ENCODE measurements at places on chromosomes 13 and 19.

DNA sequence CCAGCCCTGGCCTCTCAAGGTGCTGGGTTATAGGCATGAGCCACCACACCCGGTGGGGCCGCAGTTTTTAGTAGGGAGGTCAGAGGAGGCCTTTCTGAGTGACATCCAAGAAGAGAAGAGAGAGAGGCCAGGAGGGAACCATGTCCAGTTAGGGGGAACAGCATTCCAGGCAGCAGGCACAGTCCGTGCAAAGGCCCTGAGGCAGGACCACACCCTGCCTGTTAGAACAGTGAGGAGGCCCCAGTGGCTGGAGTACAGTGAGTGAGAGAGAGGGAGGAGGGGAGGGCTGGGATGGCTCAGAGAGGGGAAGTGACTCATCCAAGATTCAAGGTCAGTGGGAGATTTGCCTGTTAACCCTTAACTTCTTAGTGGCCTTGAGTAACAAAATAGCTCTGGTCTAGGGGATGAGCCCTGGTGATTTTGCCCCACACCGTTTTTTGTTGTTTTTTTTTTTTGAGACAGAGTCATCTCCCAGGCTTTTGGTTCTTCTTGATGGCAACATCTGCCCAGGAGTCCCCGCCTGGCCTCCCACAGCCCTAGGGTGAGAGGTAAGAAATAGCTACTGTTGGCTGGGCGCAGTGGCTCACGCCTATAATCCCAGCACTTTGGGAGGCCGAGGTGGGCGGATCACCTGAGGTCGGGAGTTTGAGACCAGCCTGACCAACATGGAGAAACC is 2.7 kb upstream of the PLIN3 start:
- H3K27ac ChIP-seq: peak overlapping the region; percentile 54
- H3K36me3 ChIP-seq: no peaks in the 10 kb centered on the region
- H3K4me1 ChIP-seq: peaks cover 45% of the 10 kb centered on the region
- no peak overlapping the region for H3K4me3 ChIP-seq

DNA sequence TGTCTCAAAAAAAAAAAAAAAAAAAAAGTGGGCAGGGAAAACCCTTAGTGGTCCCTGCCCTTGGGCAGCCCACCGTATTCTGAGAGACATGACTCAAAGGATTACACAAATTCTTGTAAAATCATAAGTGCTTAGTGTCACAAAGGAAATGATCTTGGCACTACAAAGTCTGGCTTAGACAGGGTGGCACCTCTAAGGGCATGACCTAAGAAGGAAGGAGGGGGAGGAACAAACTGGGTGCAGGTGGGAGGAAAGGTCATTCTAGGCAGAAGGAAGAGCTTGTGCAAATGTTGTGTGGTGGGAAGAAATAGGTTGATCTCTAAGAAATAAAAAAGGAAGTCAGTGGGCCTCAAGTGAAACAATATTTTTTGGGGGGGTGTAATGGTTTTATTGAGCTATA is 10.4 kb downstream of the PNPLA6 start:
- peaks cover 17% of the 10 kb centered on the region for H3K36me3 ChIP-seq
- peak overlapping the region; percentile 50 for H3K27ac ChIP-seq
- no peak overlapping the region for H3K4me3 ChIP-seq
- no peak for DNase-seq
- peaks cover 12% of the 10 kb centered on the region for H3K4me1 ChIP-seq

GRCh38 chr19:37946132-37946531 is 39.1 kb downstream of the SIPA1L3 start:
- H3K27ac ChIP-seq: no peak overlapping the region
- H3K27me3 ChIP-seq: no peaks in the 10 kb centered on the region
- no peak for DNase-seq
- H3K36me3 ChIP-seq: no peaks in the 10 kb centered on the region
- H3K4me1 ChIP-seq: peaks cover 12% of the 10 kb centered on the region

GRCh38 chr19:19185853-19186740 is 5.9 kb downstream of the BORCS8 start:
- H3K36me3 ChIP-seq: peaks cover 62% of the 10 kb centered on the region
- no peaks in the 10 kb centered on the region for H3K27me3 ChIP-seq
- H3K27ac ChIP-seq: no peak overlapping the region
- peaks cover 29% of the 10 kb centered on the region for H3K4me1 ChIP-seq

DNA sequence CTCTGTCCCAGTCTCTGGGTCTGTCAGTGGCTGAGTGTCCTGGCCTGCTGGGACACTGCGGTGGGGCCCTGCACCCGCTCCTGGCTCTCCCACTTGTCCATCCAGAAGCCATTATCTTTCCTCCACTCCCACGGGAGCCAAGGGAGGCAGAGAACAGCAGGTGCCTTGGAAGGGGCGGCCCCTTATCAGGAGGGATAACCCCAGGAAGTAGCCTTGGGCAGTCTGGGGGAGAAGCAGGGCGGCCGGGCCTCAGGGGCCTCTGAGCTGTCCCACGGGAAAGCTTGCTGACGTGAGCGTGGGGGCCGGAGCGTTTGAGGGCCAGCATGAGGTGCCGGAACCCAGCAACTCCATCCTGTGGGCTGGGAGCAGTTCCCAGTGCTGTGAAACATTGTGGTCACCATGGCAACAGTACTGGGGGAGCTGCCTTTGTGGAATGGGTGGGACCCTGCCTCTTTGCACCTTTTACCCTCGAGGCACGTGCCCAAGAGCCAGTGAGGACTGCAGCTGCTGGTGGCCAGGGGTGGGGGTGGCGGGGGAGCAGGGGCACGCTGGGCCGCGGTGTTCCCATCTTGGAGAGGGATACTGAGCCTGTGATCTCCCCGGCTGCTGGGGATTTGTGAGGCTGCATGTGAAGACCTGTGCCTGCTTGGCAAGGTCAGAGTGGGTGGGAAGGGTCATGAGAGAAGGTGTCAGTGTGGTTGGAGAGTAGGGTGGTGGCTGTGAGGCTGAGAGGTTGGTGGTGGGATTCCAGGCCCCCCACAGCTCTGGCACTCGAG is 20.9 kb downstream of the KLHL26 start:
- no peak overlapping the region for H3K4me3 ChIP-seq
- no peak for DNase-seq
- peaks cover 6% of the 10 kb centered on the region for H3K4me1 ChIP-seq
- H3K36me3 ChIP-seq: no peaks in the 10 kb centered on the region
- H3K27ac ChIP-seq: peak overlapping the region; percentile 65

GRCh38 chr13:28204043-28204442 is 65.7 kb downstream of the PAN3 start:
- H3K36me3 ChIP-seq: no peaks in the 10 kb centered on the region
- no peak overlapping the region for H3K4me3 ChIP-seq
- no peak for DNase-seq
- H3K27ac ChIP-seq: no peak overlapping the region
- H3K4me1 ChIP-seq: no peaks in the 10 kb centered on the region

GRCh38 chr19:35673121-35673804 is 6.9 kb downstream of the UPK1A start:
- peaks cover 7% of the 10 kb centered on the region for H3K27me3 ChIP-seq
- H3K4me3 ChIP-seq: peak overlapping the region; percentile 62
- H3K4me1 ChIP-seq: peaks cover 5% of the 10 kb centered on the region

GRCh38 chr13:109626386-109627171 is 159.8 kb downstream of the IRS2 start:
- H3K4me3 ChIP-seq: no peak overlapping the region
- H3K27me3 ChIP-seq: no peaks in the 10 kb centered on the region
- no peak overlapping the region for H3K27ac ChIP-seq
- no peaks in the 10 kb centered on the region for H3K36me3 ChIP-seq
- H3K4me1 ChIP-seq: peaks cover 8% of the 10 kb centered on the region

- H3K27ac ChIP-seq: peak overlapping the region; percentile 98
- peak overlapping the region; percentile 97 for H3K4me3 ChIP-seq
- DNase-seq: no peak
- H3K27me3 ChIP-seq: no peaks in the 10 kb centered on the region
- H3K4me1 ChIP-seq: peaks cover 23% of the 10 kb centered on the region
- peaks cover 5% of the 10 kb centered on the region for H3K36me3 ChIP-seq
Observed at GRCh38 chr19:14004619-14005348, 1.3 kb downstream of the RFX1 start.

GRCh38 chr13:91652404-91653301 is 254.2 kb downstream of the GPC5 start:
- no peak overlapping the region for H3K4me3 ChIP-seq
- no peaks in the 10 kb centered on the region for H3K27me3 ChIP-seq
- H3K36me3 ChIP-seq: no peaks in the 10 kb centered on the region

- no peak for DNase-seq
- no peak within 1 kb of the TSS for H3K4me3 ChIP-seq
- H3K27me3 ChIP-seq: no peaks in the 10 kb centered on the region
- no peaks in the 10 kb centered on the region for H3K4me1 ChIP-seq
- no peaks in the 10 kb centered on the region for H3K36me3 ChIP-seq
Observed at GRCh38 chr13:103066079-103066780, at the start of gene SLC10A2. Gene SLC10A2, minus strand, starts transcription at chr13:103066417. Its CDS starts 168 bp downstream, at chr13:103066249.

DNA sequence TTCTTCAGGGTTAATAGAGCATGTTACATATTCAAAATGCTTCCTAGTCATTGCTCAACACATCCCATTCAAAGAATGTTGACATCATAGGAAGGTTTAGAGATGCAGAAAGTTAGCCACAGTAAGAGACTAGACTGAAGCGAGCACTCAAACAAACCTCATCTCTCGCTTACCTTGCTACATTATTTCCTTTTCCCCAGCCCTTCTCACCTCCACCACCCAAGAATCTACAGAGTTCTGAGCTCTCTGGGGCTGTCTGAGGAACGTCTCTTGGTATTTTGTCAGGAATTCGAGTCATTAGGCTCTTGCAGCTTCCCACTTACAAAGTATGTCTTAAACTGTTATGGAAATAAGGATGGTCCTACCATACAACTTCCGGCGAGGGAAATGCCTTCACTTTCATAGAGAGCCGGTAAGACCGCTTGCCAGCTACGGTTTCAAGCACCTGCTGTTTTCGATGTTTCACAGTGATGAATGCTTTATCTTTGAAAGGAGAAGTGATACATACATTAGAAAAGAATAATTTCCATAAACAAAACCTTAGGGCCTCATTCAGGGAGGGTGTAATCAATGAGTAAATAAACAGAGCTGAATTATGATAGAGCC is 65.1 kb downstream of the FLT1 start:
- no peaks in the 10 kb centered on the region for H3K4me1 ChIP-seq
- no peak for DNase-seq
- H3K27me3 ChIP-seq: no peaks in the 10 kb centered on the region
- H3K27ac ChIP-seq: no peak overlapping the region
- no peaks in the 10 kb centered on the region for H3K36me3 ChIP-seq

DNA sequence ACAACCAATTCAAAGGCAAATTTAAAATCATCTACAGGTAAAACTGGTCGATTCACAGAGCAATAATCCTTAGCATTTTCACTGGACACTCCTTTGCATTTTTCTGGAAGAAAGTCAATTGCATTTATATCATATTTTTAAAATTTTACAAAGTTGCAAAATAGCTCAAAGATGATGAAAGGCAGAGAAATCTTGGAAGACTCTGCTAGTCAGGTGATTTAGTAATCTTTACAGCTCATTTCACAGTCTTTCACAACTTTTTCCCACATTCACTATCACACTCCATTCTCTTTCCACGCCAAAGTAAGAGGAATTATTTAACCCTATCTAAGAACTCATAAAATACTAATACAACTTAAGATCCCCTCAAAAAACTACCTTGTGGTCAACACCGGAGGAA is 1063.8 kb downstream of the EFNB2 start:
- H3K4me1 ChIP-seq: no peaks in the 10 kb centered on the region
- no peaks in the 10 kb centered on the region for H3K36me3 ChIP-seq
- no peak for DNase-seq
- no peak overlapping the region for H3K27ac ChIP-seq

- H3K27me3 ChIP-seq: no peaks in the 10 kb centered on the region
- no peak overlapping the region for H3K4me3 ChIP-seq
- no peak for DNase-seq
Observed at GRCh38 chr19:50488389-50489194, 11.9 kb upstream of the GARIN5A start.

GRCh38 chr19:46058778-46059177 is 18.0 kb upstream of the IGFL4 start:
- no peaks in the 10 kb centered on the region for H3K4me1 ChIP-seq
- H3K4me3 ChIP-seq: no peak overlapping the region
- no peaks in the 10 kb centered on the region for H3K27me3 ChIP-seq
- H3K36me3 ChIP-seq: no peaks in the 10 kb centered on the region

GRCh38 chr13:18992791-18993190 is 188.8 kb downstream of the TUBA3C start:
- no peak overlapping the region for H3K4me3 ChIP-seq
- no peak overlapping the region for H3K27ac ChIP-seq
- no peaks in the 10 kb centered on the region for H3K4me1 ChIP-seq

DNA sequence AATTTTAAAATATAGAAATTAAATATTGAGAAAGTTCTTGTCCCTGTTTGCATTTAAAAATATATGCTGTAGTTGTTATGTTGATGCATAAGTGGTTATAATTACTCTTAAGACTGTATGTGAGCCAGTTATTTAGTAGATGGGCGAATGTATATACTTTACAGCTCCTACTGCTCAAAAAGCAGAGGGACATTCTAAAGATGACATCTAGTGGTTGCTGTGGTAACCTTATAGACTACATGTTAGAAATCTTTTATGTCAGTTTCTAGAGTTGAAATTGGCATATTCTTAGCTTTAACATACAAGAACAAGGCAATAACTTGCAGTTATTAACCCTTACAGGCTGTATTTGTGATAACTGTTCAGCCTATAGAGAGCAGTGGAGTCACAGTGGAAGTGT is 160.5 kb downstream of the OLFM4 start:
- no peaks in the 10 kb centered on the region for H3K4me1 ChIP-seq
- no peak overlapping the region for H3K4me3 ChIP-seq
- no peak for DNase-seq
- no peak overlapping the region for H3K27ac ChIP-seq

GRCh38 chr19:48518207-48518606 is 6.6 kb upstream of the LMTK3 start:
- no peak overlapping the region for H3K4me3 ChIP-seq

- H3K27me3 ChIP-seq: no peaks in the 10 kb centered on the region
- DNase-seq: no peak
- peaks cover 26% of the 10 kb centered on the region for H3K4me1 ChIP-seq
- H3K36me3 ChIP-seq: peaks cover 16% of the 10 kb centered on the region
- no peak overlapping the region for H3K4me3 ChIP-seq
- no peak overlapping the region for H3K27ac ChIP-seq
Observed at GRCh38 chr19:2323707-2324106, 4.7 kb downstream of the LSM7 start.

DNA sequence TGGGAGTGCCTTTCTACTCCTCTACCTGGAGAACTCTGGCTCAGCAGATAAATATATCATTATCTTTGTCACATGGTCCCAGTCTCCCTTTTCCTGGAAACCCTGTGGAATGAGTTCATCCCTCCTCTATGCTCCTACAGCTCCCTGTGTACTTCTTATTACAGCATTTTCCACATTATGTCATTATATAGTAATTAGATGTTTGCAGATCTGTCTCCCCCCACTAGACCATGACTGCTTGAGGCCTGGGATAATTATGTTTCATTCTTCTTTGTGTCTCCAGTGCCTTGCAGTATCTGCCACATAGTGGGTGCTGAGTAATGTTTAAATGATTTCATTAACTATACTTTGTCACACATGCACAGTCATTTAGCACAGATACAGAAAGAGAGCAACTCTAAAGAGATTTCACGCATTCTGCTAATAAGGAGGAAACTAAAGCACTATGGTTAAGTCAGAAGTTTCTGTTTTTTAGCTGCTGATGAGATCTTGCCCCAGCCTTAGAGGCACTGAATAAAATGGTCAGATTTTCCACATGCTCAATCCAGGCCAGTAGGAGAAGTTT is 66.1 kb upstream of the DIAPH3 start:
- no peak for DNase-seq
- H3K4me3 ChIP-seq: no peak overlapping the region
- peaks cover 4% of the 10 kb centered on the region for H3K27me3 ChIP-seq
- no peaks in the 10 kb centered on the region for H3K4me1 ChIP-seq

- peaks cover 93% of the 10 kb centered on the region for H3K27me3 ChIP-seq
- no peaks in the 10 kb centered on the region for H3K4me1 ChIP-seq
- no peaks in the 10 kb centered on the region for H3K36me3 ChIP-seq
- no peak overlapping the region for H3K27ac ChIP-seq
Observed at GRCh38 chr13:27821566-27821965, 29.3 kb downstream of the GSX1 start.

Measured in esophagus squamous epithelium (tissue), 5 donors.